Sciatic nerve (tissue), 2 donors: ENCODE measurements at places on chromosomes 3 and 15. TPM values are rescaled to one million over a fixed set of nuclear protein-coding genes. Genes with fewer than 3 reads are reported as not detected.

- DNase-seq, result peak; percentile 83
These were observed 5.1 kb upstream of the SEMA7A start for GRCh38 chr15:74438721-74439316.

- no peak for DNase-seq
These were observed 558 bp upstream of the SLC30A4 start for GRCh38 chr15:45523166-45523460.

DNA sequence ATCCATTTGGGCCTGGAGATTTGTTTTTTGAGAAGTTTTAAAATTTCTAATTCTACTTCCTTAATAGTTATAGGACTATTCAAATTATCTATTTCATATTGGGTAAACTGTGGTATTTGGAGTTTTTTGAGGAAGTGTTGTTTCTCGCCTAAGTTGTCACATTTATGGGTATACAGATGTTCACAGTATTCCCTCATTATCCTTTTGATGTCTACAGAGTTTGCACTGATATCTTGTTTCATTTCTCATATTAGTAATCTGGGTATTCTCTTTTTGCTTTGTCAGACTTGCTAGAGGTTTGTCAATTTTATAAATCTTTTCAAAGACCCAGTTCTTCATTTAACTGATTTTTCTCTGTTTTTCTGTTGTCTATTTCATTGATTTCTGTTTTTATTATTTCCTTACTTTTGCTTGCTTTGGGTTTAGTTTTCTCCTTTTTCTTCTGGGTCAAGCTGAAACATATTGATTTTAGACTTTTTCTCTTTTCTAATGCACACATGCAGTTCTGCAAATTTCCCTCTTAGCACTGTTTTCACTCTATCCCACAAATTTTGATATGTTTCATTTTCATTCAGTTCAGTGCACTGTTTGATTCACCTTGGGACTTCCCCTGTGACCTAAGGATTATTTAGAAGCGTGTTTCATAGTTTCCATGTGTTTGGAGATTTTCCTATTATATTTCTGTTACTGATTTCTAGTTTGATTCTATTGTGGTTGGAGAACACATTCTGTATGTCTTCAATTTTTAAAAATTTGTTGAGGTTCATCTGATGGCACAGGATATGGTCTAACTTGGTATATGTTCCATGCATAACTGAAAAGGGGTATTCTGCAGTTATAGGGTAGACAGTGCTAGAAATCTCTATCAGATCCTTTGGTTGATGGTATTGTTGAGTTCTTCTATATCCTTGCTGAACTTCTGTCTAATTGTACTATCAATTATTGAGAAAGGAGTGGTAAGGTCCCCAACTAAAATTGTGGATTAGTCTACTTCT, 79.6 kb downstream of the SUMF1 start:
- DNase-seq, result no peak

- DNase-seq, result no peak
These were observed 105.4 kb upstream of the CTDSPL start for GRCh38 chr3:37756311-37756710.

DNA sequence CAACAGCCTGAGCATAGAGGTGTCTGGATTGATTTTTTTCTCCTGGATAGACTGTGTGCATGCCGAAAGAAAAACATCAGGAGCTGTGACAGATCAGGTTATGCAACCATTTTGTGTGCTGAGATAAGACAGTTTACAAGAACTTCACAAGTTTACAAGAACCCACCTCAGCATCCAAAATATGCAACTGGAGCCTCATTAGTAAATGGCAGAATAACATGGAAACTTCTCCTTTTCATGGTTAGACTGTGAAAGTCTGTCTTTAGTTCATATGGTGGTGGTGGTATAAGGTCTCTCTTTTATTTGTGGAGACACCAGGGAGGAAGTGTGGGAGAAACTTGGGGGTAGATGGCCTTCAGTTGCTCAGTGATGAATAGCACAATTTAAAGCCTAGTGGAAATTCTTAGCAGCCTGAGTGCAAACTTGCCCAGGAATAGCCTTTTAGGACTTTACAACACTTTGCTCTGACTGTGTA, 3.7 kb upstream of the ZNF609 start:
- no peak for DNase-seq

CHRNA3 gene
- not detected for total RNA-seq

BCL2A1 gene
- 11.6 TPM for total RNA-seq

DNA sequence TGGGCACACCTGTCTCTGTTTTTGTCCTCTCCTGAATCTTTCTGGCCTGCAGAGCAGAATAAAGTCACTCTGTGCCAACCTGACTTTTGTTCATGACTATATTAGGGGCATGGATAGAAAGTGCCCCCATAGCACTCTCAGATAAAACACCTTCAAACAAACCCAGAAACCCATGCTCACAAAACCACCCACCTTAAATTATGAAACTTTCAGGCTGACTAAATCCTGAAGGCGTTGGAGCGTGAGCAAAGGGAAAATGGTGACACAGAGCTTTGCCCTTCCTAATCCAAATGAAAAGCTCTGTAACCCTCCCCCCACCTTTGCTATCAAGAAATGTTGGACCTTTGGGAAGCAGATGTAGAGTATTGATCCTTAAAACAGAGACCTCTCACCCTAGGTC, 138.9 kb downstream of the IGF1R start:
- no peak for DNase-seq

GRCh38 chr3:143150071-143150470, 30.5 kb downstream of the CHST2 start:
- no peak for DNase-seq

DNA sequence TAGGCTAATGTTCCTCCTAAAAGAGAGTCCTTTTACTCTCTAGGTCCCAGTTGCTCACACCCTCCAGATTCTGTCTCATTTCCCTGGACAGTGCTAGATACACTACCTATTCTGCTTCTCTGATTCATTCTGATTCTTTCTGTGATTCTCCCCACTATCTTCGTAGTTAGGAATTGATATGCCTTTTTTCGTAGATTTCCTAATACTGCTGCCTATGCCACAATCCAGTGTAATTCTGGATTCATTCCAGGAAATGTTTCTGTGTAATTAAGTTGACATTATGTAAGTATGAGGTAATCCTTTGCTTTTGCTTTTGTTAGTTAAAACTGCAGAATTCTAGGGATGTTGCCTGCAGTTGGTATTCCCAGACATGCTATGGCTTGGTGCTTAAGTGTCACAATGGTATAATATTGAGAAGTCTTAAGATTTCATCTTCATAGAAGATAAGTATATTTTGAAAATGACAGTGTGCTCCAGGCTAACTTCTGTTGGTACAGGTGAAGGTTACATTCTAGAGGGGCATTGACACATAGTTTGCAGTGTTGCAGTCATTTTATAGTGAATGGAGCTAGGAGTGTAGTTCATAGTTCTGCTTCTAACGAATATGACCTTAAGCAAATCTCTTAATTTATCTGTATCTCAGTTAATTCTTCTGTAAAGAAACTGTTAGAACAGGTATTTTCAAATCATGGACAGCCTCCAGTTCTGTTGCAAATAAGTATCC, 54.3 kb downstream of the RIOX2 start:
- no peak for DNase-seq

DNA sequence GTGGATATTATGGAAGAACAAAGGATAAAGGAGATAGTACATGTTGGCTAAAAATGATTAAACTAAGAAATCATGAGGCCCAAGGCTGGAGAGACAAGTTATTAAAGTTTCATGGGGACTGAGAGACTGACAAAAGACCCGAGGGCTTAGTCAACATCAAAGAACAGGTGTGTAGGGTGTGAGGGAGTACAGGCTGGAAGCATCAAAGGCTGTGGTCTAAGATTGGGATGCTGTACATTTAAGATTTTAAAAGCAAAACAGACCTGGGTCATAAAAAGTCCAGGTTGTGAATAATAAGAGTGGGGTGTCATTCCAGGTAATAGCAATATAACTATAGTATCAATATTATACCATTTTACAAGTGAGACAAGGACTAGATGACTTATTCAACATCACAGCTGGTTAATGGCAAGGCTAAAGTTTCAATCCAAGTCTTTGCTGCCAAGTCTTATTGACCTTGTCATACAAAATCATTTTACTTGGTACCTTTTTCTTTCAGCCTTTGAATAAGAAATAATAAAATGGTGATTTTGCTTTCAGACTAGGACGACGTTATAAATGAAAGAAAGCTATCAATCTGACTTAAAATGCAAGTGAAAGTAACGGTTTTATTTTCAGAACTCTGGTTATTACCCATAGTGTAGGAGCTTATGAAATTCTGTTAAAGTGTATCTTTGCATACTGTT, 211.6 kb downstream of the TNIK start:
- DNase-seq, result no peak

GOLGA8H gene
- total RNA-seq, result 4.9 TPM

ECE2 gene
- total RNA-seq, result not detected

DNA sequence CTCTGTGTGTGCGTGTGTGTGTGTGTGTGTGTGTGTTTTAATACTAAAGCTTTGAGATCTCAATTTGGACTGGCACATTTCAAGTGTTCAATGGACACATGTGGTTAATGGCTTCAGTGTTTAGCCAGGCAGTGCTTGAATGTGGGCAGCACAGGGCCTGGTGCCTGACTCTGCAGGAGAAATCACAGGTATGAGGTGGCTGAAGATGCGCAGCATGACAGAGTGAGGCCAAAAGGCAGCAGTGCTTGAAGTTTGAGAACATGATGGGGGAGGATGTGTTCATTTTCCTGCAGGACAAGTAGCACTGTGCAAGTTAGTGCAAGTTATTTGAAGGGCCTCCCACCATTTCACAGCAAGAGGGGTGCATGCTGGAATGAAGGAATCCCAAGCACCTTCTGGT, 620.5 kb upstream of the TBL1XR1 start:
- no peak for DNase-seq

FGF7 gene
- 239 TPM for total RNA-seq

DNA sequence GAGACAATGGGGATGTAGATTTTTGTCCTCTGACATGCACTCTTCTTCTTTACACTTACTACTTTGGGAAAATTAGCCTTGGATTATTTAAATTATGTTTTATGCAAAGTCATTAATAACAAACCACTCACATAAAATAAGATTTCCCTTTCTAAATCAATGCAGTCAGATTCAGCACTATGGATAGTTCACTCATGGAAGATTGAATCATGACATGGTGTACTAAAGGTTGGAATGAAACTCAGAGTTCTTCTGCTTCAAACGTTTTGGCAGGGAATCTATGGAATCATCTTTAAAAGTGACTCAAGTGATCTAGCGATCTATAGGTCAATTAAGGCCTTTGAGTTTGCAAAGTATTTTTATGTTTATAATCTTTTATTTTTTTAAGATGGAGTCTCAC, 154.3 kb downstream of the KCNMB2 start:
- DNase-seq, result no peak

FBXL22 gene
- total RNA-seq, result 0.71 TPM

DNA sequence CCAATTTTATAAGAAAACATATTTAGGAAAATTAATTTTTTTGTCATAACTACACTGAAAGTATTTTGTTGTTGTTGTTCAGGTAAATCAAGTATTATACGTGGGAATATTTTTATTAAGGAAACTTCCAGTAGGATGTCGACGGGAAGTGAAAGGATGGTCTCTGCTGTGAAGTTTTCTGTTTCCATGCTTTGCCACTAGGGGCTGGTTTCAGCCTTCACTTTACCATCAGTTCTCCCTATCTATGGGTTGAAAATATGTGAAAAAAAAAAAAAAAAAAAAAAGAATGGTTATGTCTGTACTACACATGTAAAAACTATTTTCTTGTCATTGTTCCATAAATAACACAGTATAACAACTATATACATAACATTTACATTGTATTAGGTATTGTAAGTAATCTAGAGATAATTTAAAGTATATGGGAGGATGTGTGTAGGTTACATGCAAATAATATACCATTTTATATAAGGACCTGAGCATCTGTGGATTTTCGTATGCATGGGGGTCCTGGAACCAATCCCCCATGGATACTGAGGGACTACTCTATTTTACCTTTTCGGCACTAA, 136.7 kb downstream of the SMAD6 start:
- no peak for DNase-seq

- no peak for DNase-seq
These were observed 154.6 kb downstream of the B3GALNT1 start for GRCh38 chr3:160950542-160950941.

RTP1 gene
- not detected for total RNA-seq

- no peak for DNase-seq
These were observed 660.1 kb upstream of the SGO1 start for GRCh38 chr3:20846066-20846465.

GRCh38 chr3:39453134-39453533, 14.3 kb upstream of the MOBP start:
- DNase-seq, result no peak

MCF2L2 gene
- total RNA-seq, result 2.6 TPM

DNA sequence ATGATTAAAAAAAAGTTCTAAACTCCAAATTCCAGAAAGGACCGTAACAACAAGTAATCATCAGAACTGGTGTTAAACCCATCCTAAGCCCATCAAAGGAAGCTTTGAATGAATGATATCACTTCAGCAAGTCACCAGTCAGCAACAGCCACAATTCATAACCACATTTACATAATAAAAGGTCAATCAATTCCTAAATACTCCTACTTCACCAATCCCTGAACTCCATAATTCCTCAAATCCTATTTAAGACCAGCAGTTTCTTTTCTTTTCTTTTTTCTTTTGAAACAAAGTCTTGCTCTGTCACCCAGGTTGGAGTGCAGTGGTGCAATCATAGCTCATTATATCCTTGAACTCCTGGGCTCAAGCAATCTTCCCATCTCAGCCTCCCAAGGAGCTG, 40.5 kb downstream of the TTBK2 start:
- DNase-seq, result no peak

GRCh38 chr3:109081746-109082510, 36.0 kb downstream of the MORC1 start:
- no peak for DNase-seq

GRCh38 chr3:126858887-126859286, 124.0 kb upstream of the PLXNA1 start:
- no peak for DNase-seq

GABRR3 gene
- not detected for total RNA-seq

DNA sequence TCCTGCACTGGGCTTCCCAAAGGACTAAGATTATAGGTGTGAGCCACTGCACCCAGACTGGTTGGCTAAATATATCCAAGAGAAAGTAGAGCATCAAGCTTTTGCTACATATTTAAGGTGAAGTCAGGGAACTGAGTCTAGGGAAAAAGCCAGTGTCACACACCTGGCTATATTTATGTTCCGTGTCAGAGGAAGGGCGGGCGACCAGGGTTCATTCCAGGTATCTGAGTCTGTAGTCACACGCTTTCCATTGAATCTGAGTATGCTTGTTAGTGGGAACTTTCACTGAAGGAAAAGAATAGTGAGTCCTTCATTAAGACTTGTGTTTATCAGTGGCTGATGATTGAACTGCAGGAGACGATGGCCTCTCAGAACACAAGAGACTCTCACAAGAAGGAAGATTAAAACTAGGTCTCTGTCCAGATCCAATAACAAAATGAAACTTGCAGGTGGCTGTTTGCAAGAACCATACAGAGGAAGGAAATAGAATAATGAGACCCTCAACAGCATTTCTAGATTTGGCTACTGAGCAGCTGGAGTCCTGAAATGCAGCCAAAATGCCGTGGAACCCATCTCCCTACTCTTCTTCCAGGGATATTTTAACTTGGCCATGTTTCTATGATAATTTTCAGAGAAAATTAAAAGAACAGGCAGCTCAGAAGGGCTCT, 276.3 kb downstream of the THSD4 start:
- no peak for DNase-seq

GRCh38 chr15:64809649-64810496, 15.6 kb downstream of the PIF1 start:
- DNase-seq, result peak; percentile 93

GRCh38 chr3:86814918-86815655, 175.9 kb downstream of the VGLL3 start:
- no peak for DNase-seq
